ENCODE measurements at places on chromosomes 4 and X.

- no peak for DNase-seq
Measured at GRCh38 chr4:98558471-98559169, 99.8 kb downstream of the TSPAN5 start.

DNA sequence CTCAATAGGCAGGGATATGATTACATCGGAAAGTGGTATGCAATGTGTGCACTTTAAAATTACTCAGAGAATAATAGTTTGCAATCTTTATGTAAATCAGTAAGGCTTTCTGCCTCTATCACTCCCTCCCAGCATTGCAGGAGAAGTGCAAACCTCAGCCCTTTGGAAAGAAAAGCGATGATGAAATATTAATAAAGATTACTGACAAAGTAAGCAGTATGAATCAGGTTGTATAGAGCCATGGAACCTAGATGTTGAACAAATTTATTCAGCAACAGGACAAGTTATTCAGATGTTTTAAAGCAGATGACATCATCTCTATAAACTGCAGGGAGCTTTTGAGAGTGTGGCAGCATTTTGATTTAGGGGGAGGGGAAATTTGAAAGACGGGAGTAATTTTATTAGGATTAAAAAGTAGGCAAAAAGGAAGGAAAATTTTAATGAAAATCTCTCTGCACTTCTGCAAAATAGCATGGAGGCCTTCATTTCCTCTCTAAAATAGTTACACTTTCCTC, 631.7 kb upstream of the GRIA3 start:
- no peak for DNase-seq

DNA sequence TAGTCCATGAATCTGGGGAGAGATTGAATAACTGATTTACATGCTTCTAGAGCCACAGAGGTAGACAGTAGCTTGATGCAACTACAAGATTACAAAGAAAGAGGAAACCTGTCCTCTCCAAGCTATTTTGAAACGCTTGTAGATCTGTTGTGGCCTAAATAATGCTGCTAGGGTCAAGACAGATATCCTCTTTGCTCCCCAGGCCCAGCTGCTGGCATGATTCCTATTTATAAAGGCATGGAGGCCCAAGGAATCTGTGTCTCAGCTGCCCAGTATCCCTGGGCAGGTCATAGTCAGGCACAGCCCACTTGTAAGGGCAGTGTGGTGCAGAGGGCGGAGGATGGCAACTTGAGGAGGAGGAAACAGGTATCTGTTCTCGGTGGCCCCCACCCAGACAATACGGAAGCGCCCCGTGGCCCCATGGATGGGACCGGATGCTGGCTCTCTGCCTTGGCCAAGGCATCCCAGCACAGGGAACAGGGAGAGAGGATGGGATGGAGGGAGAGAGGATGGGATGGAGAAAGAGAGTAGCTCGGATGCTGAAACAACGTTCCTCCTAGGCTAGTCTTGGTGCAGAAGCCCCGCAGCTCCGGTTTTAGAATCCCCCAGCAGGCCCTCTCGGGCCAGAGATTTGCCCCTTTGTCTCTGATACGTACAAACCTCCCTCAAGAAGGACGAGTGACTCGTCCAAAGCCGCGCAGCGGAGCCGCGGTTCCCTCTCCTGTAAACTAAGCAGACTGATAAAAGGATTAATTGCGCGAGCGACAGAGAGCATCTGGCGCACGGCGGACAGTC, 767 bp upstream of the SMIM20 start:
- no peak for DNase-seq

- no peak for DNase-seq
Measured at GRCh38 chrX:39491548-39492297, 606.0 kb downstream of the BCOR start.

DNA sequence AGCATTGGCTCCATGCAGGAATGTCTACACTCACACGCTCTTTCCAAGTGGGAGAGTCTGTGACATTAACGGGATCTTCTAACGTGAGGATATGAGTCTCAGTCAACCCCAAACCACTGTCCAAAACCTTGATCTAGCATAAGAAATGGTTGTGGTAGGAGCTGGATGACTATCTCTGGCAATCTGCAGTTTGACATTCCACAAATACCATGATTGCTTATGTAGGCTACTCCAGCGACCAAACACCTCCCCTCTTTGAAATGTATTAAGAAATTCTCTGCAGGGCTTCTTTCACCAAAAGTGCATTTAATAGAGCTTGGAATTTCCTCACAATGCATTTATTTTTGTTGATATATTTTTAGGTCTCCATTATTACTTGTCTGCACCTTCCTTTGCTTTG, 14.1 kb upstream of the STX18 start:
- DNase-seq, result no peak

DNA sequence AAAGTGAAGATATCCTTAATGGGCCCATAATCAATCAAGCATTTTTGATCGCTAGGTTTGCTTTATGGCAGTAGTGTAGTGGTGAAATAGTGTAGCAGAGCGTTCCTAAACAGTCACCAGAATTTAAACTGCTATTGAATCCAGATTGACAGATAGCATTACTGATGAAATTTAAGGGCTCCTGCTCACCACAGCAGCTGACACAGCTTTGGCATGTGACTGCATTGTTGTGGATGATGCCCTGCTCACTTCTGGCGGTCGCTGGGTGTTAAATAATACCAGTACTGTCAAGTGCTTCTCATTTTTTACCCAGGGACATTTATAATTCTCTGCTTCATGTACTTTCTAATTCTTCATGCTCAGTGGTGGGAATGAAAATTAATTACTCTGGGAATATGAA, 102.0 kb upstream of the ARHGAP24 start:
- no peak for DNase-seq

- no peak for DNase-seq
Measured at GRCh38 chr4:83629945-83630721, 94.2 kb downstream of the GPAT3 start.

DNA sequence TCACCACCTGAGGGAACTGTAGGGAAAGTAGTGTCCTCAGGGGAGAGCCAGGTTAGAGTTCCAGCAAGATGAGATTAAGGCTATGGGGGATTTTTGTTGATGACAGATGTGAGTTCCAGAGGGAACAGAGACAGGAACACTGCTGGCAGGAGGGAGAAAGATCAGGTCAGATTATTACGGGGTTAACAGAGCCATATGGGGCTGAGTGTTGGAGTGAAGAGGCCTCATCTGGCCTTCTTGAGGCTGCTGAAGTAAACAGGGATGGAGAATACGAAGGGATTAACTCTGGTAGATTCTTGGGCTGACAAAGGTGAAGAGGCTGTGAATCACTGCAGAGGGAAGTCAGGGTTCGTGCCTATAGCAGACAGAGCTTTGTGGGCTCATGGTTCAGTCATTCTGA, 47.9 kb upstream of the POU4F2 start:
- no peak for DNase-seq

DNA sequence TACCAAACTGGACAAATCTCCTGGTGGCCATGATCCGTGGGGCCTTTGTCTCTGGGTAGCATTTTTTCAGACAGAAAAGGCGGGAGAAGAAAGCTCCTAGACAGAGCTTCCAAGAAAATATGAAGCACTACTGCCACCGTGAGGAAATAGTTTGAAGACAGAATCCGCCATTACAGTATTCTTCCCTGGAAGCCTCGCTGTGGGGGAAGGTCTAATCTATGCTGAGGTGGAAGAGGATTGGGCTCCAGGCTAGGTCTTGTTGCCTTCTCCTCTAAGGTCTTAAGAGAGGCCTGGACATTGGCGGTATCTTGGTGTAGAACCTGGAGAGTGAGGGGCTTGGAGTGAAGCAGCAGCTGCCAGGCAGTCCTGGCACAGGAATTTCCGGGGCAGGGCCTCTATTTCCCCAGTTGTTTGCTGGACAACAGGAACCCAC, 218.9 kb downstream of the OR13H1 start:
- DNase-seq, result no peak

- no peak for DNase-seq
Measured at GRCh38 chr4:166460769-166461550, 587.9 kb downstream of the TLL1 start.

- no peak for DNase-seq
Measured at GRCh38 chr4:94804650-94805049, 46.9 kb downstream of the BMPR1B start.

GRCh38 chr4:4364486-4365208, 22.3 kb upstream of the NSG1 start:
- no peak for DNase-seq

- DNase-seq, result no peak
Measured at GRCh38 chrX:11998944-11999343, 139.3 kb upstream of the FRMPD4 start.

- DNase-seq, result no peak
Measured at GRCh38 chr4:180060159-180060889, 2182.9 kb upstream of the TENM3 start.

- no peak for DNase-seq
Measured at GRCh38 chr4:4315461-4316149, 25.6 kb downstream of the ZBTB49 start.

- no peak for DNase-seq
Measured at GRCh38 chr4:184688447-184688846, 38.9 kb downstream of the PRIMPOL start.

GRCh38 chr4:102501447-102501696, 213 bp downstream of the NFKB1 start:
- no peak for DNase-seq

DNA sequence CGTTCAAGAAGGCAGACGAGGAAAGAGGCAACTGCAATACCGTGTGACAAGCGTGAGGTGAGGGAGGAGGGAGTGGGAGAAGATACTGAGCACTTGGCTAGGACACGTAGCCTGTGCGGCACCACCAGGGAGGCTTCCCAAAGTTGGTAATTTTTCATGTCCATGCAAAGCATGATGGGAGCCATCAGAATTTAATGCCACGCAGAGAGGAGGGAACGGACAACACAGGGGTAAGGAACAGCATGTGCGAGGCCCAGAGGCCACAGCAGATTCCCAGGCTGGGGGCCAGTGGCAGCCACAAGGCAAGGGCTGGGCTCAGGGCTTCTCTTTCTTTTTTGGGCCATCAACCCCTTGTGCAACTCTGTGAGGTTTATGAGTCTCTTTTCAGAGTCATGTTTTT, 11.0 kb upstream of the CLDN24 start:
- DNase-seq, result no peak

DNA sequence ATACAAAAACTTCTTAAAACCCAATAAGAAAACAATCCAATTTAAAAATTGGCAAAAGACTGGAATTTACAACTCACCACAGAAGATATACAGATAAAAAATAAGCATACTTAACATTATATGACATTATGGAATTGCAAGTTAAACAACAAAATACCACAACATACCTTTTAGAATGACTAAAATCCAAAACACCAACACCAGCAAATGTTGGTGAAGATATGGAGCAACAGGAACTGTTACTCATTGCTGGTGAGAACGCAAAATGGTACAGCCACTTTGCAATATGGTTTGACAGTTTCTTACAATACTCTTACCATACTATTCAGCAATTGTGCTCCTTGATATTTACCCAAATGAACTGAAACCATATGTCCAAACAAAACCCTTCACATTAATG, 112.4 kb downstream of the ADGRL3 start:
- no peak for DNase-seq

- DNase-seq, result no peak
Measured at GRCh38 chrX:129665916-129666644, 11.3 kb upstream of the APLN start.

DNA sequence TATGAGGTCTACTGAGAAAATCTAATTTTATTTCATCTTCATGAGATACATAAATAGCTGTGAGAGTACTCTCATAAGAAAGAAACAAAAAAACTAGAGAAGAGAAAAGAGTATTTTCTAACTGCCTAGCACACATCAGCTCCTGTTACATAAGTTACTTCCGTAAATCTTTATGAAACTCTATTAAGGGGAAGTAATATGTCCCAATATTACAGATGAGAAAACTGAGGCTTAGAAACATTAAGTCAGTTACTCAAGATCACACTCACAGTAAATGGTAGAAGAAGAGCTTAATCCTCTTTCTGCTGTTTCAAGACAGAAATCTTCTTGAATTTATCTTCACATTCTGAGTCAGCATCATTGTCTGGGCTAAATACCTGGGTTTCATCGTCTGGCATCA, 164.1 kb downstream of the DTHD1 start:
- DNase-seq, result no peak

DNA sequence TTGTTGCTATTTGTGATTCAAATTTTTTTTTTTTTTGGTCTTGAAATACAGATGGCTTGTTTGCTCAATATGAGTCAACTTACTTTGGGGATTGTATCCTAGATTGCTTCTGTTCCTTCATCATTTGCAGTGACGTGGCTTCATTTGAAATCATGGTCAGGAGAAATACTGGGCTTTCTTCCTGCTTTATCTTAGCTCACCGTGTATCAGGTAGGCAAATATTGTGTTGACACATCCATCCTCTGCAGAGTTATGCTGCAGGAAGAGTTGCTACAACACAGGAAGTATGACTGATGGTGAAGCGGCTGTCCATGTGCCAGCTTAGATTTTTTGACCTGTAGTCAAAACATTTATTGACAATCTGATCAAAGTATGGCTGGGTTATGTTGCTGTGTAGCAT, 232.2 kb downstream of the C4orf33 start:
- no peak for DNase-seq

DNA sequence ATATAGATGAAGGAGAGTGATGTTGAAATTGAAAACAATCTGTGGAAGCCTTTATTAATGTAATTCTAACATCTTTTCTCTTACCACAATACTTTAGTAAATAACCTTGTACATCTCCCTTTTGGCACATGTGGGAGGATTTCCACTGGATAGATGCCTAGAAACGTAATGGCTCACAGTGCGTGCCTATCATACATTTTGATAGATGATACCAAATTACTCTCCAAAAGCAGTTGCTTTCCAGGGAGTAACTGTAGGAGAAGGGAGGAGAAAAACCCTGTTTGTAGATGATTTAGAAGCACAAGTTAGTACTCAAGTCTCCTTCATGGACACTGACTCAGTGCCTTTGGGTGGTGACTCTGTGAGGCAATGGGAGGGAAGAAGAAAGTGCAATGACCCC, 476.3 kb downstream of the CCSER1 start:
- no peak for DNase-seq

GRCh38 chr4:67204441-67204840, 340.9 kb downstream of the CENPC start:
- DNase-seq, result no peak

DNA sequence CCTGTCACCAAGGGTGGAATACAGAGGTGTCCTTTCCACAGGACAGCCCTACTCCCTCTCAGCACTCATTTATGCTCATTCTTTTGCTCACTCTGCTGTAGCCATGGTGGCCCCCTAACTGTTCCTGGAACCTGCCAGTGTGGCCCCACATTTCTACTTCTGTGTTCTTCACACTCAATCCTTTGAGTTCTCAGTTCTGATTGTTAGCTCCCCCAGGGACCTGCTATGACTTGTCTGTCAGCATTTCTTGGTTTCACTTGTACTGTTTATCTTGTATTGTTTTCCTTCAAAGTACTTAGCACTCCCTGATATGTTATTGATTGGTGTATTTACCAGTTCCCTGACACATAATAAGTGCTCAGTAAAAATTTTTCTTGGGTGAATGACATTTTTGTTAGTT, 14.9 kb downstream of the VBP1 start:
- DNase-seq, result no peak

GRCh38 chr4:3393171-3393570, 48.6 kb upstream of the HGFAC start:
- no peak for DNase-seq

DNA sequence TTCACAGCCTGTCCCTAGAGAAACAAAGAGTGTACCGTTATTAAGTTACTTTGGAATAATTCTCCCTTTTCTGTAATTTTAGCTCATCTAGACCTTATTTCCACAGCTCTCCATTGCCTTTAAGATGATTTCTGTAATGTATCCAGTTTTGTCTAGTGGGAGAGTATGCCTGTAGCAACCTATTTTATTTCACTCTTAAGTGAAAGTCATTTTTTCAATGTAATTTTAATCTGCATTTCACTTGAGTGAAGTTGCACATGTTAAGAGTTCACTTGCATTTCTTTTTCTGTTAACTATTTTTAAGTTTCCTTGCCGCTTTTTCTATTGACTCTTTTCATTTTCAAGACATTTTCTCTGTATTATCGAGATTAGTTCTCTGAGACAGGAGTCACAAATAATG, 46.5 kb downstream of the FANCB start:
- no peak for DNase-seq
